ENCODE measurements at places on chromosomes 16 and 17. TPM values are rescaled to one million over a fixed set of nuclear protein-coding genes. Genes with fewer than 3 reads are reported as not detected.

- no peak for DNase-seq
Observed at GRCh38 chr17:5809580-5810188, 225.4 kb upstream of the NLRP1 start.

GRCh38 chr17:4780325-4780955 is 5.7 kb downstream of the VMO1 start:
- DNase-seq = no peak

GRCh38 chr17:40230670-40231069 is 11.6 kb downstream of the WIPF2 start:
- no peak for DNase-seq

GRCh38 chr16:11325404-11326083 is 19.7 kb upstream of the RMI2 start:
- no peak for DNase-seq

DNA sequence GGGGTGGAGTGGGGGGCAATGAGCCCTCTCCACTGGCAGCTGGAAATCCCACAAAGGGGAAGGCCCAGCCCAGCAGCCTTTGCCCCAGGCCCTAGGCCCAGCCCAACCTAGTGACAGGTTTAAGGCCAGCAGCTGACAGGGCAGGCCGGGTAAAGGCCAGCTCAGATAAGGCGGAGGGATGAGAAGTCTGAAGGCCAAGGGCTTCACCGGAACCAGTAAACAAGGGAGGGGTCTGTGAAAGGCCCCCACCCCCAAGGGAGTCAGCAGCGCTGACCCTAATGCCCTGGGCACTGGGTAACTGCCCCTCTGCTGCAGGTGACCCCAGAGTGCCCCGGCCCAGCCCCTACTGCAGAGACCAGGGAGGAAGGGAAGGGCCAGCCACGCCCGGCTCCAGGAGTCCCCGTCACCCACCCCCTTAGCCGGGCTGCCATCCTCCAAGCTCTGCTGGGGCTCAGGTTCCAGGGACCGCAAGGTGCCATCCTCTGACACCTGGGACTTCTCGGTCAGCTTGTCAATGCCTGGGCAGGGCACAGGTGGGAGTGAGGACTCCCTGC is 17.5 kb downstream of the OTOP3 start:
- DNase-seq = no peak

GRCh38 chr17:66228887-66229782 is at the start of gene APOH:
APOH (minus strand) TSS chr17:66229415; CDS start chr17:66229379, 36 bp downstream.
- DNase-seq = peak; percentile 56

Gene PHOSPHO1
- total RNA-seq = not detected

Gene NUP93
- total RNA-seq = 94.6 TPM

Gene NPIPA7
- 4.5 TPM for total RNA-seq

Gene PRAC2
- not detected for total RNA-seq

Data from HT-29 (cell line).